Omental fat pad (tissue), 4 donors: ENCODE measurements at places on chromosomes 11 and 22. TPM values are rescaled to one million over a fixed set of nuclear protein-coding genes. Genes with fewer than 3 reads are reported as not detected.

The SPA17 gene
- total RNA-seq, result 4.5 TPM

The SLC43A3 gene
- 100 TPM for total RNA-seq

The C11orf52 gene
- not detected for total RNA-seq

The CRYBB3 gene
- not detected for total RNA-seq

GRCh38 chr11:776561-777287 is 563 bp downstream of the GATD1 start:
- no peak for DNase-seq

GRCh38 chr11:35145271-35145670 is 6.3 kb downstream of the CD44 start:
- no peak for DNase-seq

- DNase-seq, result peak; percentile 46
These were observed 3.7 kb upstream of the RPS6KA4 start for GRCh38 chr11:64355078-64355940.

- DNase-seq, result no peak
These were observed 12.7 kb upstream of the CD44 start for GRCh38 chr11:35126000-35126878.

DNA sequence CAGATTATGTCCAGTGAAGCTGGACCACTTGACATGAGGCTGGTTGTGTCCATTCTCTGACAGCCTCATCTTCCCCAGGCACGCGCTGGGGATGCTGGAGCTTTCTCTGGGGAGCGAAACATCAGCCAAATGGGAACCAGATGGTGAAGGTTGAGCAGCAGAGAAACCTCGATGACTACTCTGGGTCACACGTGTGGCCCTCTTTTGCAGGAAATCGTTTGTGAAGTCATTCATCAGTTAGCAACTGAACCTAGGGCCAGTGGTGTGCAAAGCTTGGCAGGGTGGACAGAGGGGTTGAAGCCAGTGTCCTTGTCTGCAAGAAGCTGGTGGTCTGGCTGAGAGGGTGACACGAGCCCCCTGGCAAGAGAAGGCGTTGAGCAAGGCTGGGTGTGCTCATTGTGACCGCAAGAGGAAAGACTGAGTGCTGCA is 109.8 kb downstream of the ZBTB16 start:
- no peak for DNase-seq

DNA sequence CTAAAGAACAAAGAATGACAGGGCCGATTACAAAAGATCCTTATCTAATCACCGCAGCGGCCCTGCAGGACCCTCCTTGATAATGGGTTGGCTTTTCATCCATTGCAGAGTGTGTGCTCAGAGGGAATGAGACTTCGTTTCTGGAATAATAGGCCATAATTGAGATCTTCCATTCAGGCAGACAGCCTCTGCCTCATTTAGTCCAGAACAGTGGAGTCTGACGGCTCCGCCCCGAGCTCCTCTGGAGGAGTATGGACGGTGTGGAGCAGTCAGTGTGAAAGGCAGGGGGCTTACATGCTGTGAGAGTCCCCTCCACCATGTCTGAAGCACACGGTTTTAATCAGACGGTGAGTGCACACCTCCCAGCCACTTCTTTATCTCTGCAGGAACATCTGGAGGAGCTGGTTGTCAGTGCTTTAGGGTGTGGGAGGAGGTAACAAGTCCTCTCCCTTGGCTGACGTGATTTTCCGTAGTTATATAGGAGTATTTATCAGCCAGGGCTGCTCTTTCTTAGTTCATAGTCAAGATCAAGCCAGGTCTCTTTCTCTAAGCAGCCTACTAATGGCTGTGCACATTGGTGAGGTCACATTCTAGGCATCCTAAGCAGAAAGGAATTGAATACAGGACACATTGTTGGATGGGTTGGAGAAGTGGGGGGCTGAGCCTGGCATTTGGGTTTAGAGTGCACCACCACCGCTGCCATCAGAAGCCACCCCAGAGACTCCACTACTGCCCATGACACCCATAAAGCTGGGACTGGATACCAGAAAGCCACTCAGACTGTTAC is 1477.9 kb downstream of the TBC1D22A start:
- no peak for DNase-seq

DNA sequence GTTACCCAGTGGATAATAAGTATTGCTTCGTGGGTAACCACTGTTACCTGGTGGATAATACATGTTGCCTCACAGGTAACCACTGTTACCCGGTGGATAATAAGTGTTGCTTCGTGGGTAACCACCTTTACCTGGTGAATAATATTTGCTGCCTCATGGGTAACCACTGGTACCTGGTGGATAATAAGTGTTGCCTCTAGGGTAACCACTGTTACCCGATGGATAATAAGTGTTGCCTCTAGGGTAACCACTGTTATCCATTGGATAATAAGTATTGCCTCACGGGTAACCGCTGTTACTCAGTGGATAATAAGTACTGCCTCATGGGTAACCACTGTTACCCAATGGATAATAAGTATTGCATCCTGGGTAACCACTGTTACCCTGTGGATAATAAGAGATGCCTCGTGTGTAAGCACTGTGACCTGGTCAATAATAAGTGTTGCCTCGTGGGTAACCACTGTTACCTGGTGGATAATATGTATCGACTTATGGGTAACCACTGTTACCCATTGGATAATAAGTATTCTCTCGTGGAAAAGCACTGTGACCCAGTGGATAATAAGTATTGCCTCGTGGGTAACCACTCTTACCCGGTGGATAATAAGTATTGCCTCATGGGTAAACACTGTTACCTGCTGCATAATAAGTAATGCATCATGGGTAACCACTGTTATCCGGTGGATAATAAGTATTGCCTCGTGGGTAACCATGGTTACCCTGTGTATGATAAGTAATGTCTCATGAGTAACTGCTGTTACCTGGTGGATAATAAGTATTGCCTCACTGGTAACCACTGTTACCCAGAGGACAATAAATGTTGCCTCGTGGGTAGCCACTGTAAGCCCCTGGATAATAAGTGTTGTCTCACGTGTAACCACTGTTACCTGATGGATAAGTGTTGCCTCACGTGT is 20.1 kb upstream of the NXPE4 start:
- DNase-seq, result no peak

- no peak for DNase-seq
These were observed 10.2 kb upstream of the ST3GAL4 start for GRCh38 chr11:126345283-126345682.
